ENCODE measurements at places on chromosomes 6 and 20.

GRCh38 chr6:26525838-26526237 lies 12.3 kb upstream of the HMGN4 start:
- no peak for DNase-seq

DNA sequence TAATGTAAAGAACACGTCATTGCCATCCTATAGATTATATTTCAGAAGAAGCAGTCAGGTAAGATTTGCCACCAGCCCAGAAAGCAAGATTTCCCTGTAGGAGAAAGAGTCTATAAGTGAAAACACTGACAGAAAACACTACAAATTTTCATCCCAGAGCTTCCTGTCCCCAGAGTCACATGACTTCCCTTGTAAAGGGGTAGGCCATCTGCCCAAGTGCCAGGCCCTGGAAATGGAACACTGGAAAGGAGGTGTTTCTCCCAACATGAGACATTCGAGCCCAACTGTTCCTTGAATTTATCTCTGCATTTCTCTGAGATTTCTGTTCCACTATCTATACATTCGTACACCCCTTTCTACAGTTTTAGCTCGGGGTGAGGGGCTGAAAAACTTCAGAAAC lies 46.9 kb downstream of the RAMACL start:
- no peak for DNase-seq

DNA sequence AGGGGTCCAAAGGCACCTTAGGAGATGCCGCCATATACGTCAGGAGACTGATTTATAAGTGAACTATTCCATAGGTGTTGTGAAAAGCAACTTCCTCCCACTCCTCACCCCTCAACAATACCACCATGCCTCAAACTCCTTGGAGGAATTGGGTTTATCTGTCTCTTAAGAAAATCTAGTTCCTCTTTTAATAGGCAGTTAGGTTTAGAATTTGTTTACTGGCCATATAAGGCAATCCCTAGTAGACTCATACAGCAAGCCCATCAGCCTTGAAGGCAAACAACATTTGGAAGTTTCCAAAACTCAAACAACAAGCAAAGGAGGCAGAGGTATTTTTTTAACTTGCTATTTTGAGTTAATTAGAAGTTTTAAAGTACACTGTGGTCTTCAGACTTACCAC lies 66.1 kb downstream of the PRND start:
- DNase-seq: no peak

DNA sequence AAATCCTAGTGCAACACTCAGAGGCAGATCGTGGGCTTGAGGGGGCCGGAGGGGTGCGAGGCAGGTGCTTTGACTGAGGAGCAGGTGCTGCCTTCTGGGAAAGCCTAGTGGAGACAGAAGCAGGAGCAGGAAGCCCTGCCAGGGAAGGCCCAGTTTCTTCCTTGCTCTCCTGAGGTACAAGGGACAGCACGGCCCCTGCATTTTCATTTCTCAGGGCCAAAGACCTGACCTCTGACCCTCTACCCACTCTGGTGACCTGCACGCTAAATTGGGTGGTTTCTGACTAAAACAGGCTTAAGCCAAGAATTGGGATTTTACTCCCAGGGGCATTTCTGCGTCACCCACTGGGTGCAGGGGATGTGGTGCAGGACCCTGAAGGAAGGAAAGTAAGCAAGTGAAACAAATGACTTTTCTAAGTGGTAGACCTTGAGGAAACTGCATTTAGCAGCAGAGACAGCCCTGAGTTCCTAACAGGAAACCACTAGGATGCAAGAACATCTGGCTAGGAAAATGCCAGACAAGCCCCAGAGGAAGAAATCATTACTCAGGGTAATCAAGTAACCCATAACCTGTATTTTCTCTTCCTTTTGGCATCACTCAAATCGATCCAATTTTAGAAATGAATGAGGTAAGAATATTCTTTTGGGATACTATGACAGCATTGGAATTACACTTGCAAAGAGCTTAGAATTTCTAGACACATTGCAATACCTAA lies 141.7 kb downstream of the CD164 start:
- no peak for DNase-seq

- no peak for DNase-seq
These were observed 40.0 kb upstream of the APCDD1L start for GRCh38 chr20:58555078-58555765.

DNA sequence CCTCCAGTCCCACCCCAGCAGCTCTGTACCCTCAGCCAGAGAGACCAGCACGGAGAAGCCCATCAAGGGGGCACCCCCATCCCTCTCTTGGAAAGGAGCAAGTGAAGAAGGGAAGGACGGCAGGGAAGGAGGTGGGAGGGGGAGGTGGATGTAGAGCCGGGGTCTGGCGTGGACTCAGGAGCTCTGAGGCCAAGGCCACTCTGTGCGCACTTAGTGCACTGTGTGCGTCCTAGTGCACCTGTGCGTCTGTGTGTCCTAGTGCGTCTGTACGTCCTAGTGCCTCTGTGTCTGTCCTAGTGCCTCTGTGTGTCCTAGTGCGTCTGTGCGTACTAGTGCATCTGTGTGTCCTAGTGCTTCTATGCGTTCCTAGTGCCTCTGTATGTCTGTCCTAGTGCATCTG lies 54.2 kb downstream of the DSTN start:
- DNase-seq: no peak

DNA sequence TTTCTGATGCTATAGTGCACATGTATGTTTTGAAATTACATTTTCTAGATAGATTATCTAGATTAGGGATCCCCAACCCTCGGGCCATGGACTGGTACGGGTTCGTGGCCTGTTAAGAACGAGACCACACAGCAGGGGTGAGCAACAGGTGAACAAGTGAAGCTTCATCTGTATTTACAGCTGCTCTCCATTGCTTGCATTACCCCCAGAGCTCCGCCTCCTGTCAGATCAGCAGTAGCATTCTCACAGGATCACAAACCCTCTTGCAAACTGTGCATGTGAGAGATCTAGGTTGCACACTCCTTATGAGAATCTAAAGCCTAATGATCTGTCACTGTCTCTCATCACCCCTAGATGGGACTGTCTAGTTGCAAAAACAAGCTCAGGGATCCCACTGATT lies 10.4 kb downstream of the CEP57L1 start:
- no peak for DNase-seq

DNA sequence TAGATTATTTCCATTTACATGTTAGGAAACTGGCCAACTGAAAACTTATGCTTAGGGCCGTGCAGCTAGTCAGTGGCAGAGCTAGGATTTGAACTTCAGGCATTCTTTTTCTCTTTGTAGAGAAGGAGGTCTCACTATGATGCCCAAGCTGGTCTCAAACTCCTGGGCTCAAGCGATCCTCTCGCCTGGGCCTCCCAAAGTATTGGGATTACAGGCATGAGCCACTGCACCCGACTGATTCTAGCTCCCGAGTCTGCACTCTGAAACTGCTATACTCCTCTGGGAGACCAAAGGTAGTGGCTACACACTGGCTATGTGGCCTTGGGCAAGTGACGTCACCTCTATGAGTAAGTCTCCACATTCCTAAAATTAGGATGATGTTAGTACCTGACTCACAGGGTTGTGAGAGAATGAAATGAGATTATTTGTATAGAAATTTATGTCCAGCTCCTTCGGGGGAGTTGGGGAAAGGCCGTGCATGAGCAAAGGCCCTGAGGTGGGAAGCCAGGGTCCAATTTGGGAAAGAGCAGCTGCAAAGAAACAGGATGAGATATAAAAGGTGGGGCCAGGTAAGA lies 6.4 kb downstream of the PLTP start:
- DNase-seq: no peak

GRCh38 chr20:47181056-47181862 lies 175.2 kb downstream of the ZMYND8 start:
- DNase-seq: no peak
